ENCODE measurements at places on chromosomes 2 and 18.

- H3K36me3 ChIP-seq: peaks cover 28% of the 10 kb centered on the region
- H3K27ac ChIP-seq: no peak overlapping the region
- H3K4me1 ChIP-seq: peaks cover 11% of the 10 kb centered on the region
- DNase-seq: no peak
- H3K27me3 ChIP-seq: no peaks in the 10 kb centered on the region
- no peak overlapping the region for H3K4me3 ChIP-seq
Measured at GRCh38 chr2:74387346-74387745, 7.2 kb upstream of the DCTN1 start.

DNA sequence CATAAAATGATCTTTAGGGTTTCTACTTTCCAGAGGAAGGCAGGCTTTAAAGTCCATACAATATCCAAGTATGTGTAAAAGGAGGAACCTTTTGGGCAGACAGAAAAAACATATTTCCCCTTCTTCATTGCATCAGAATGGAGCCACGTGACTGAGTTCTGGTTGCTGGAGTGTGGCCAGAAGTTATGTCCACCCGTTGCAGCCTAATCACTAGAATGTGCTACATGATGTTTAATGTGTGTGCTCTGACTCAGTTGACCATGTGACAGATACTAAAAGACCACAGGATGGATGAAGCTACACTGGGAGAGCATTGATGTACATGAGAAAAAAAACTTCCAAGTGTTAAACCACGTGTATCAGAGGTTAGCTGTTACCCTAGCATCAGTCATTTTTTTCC, 460.9 kb downstream of the RIT2 start:
- no peak for DNase-seq
- H3K4me3 ChIP-seq: no peak overlapping the region
- H3K4me1 ChIP-seq: no peaks in the 10 kb centered on the region
- no peaks in the 10 kb centered on the region for H3K27me3 ChIP-seq
- no peak overlapping the region for H3K27ac ChIP-seq
- H3K36me3 ChIP-seq: no peaks in the 10 kb centered on the region

DNA sequence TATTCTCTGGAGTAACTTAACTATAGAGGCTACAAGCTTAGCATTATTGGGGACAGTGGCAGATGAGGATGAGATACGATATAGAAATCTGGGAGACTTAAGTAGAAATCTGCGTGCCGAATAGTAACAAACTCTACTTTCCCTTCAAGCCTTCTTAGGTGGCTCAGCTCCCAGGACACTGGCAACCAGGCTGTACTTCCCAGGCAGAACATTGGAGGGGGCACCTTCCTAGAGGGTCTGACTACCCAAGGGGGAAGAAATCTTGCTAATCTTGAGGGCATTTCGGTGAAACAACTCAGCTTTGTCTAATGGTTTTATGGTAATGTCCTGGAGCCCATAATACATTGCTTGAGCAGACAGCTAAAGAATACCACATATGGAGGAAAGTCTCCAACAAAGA, 126.2 kb upstream of the DTNA start:
- no peak overlapping the region for H3K27ac ChIP-seq
- H3K4me1 ChIP-seq: no peaks in the 10 kb centered on the region
- no peaks in the 10 kb centered on the region for H3K27me3 ChIP-seq
- DNase-seq: no peak
- no peak overlapping the region for H3K4me3 ChIP-seq

DNA sequence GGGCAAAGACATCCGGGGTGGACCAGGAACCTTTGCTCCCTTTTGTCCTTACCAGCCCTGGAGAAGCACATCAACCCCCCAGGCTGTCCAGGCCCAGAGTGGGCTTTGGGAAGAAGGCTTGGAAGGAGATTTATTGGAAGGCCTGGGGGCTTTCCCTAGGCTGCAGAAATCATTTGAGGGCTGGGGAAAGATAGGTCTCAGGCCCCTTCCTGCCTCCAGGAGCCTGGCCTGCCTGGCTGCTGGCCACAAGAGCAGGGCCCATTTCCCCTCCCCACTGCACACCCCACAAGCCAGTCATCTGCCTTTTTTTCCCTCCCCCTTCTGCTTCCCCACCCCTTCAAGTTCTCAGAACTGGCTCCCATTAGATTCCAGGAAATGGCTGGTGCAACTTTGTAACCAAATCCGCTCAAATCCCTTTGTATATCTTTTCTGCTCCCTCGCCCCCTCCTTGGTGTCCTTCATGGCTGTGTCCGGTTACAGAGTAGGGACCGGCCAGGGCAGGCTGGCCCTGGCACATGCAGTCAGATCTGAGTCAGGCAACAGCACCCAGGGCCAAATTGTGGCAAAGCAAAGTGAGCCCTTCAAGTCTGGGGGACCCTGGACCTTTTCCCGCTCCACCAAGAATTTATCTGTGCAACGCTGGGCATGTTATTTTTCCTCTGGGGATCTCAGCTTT, 20.8 kb upstream of the TNP1 start:
- no peaks in the 10 kb centered on the region for H3K36me3 ChIP-seq
- H3K27me3 ChIP-seq: no peaks in the 10 kb centered on the region
- peak; percentile 79 for DNase-seq
- no peak overlapping the region for H3K4me3 ChIP-seq
- H3K27ac ChIP-seq: peak overlapping the region; percentile 62

DNA sequence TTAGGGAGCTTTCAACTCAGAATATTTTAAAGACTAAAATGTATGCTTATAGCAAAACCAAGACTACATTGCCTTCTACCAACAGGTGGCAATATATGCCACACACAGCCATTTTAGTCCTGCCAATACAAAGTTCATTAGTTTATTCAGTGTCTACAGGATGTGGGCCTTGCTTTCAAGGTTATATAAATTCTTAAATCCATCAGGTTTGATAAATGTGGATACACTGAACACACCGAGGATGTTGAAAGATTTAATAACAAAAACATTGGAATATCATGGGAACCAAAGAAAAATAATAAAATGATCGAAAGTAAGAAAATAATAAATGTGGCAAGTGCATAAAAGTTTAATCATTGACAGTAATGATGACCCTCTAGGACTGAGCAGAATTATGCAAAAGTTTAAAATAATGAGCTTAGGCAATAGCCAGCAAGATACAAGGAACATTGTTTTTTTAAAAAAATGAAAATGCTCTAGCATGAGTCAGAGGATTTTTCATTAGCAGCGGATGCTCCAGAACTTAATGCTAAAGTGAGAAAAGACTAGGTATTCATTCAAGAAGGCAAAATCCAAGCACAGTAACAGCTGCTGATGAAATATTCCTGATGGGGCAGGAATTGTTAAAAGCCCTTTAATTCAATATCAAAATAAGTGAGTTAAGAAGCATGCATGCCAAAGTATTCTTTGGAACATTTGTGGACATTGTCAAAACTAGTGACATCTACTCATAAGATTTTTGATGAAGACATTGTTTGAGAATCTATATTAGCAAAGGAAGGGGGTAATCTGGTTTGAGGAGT, 14.2 kb downstream of the SCN9A start:
- no peaks in the 10 kb centered on the region for H3K36me3 ChIP-seq
- no peaks in the 10 kb centered on the region for H3K27me3 ChIP-seq
- no peak overlapping the region for H3K4me3 ChIP-seq
- peak; percentile 33 for DNase-seq
- H3K27ac ChIP-seq: no peak overlapping the region
- no peaks in the 10 kb centered on the region for H3K4me1 ChIP-seq

GRCh38 chr18:60246606-60247005, 126.0 kb downstream of the MC4R start:
- no peaks in the 10 kb centered on the region for H3K4me1 ChIP-seq
- H3K27me3 ChIP-seq: no peaks in the 10 kb centered on the region
- H3K27ac ChIP-seq: no peak overlapping the region
- no peaks in the 10 kb centered on the region for H3K36me3 ChIP-seq
- no peak for DNase-seq
- H3K4me3 ChIP-seq: no peak overlapping the region

Measured in muscle of leg (tissue), 16 donors.